ENCODE measurements at places on chromosomes 12 and 14.

DNA sequence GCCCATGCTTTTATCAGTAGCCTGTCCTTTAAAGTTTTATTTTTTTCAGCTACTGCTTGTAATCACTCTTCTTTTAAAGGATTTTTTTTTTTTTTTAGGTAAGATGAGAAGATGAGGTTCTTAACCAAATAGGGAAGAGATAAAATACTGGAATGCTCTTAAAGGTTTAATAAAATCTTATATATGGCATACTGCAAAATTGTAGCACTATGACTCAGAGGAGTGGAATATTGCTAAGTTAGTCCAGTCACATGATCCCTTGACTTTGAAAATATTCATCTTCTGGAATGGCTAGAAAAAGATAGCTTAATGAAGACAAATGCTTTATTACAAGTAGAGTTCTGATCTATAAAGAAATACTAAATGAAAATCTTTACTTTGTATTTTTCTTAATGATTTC is 116.6 kb downstream of the NAV3 start:
- DNase-seq: no peak

- no peak for DNase-seq
Observed at GRCh38 chr14:100827101-100828021, 1.4 kb downstream of the MEG3 start.

DNA sequence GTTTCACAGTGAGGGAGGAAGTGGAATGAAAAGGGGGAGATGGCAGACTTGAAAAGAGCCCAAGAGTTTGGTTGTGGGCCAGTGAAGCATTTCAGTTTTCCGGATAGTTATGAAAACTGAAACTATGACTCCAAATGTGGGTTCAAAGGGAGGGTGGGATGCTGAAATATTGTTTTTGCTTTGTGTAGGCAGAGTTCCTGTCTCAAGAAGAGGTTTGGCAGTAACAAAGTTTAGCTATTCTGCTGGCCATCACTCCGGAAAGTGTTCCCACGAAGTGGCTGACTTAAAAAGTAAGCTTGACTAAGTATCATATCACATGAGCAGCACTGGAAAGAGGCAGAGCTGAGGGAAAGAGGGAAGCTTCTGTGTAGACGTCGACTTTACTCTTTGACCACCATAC is 85.2 kb downstream of the CAND1 start:
- no peak for DNase-seq

GRCh38 chr12:1591543-1591942 is 2.8 kb downstream of the FBXL14 start:
- DNase-seq: no peak

GRCh38 chr14:67529947-67530935 is 2.8 kb upstream of the PLEKHH1 start:
- no peak for DNase-seq

DNA sequence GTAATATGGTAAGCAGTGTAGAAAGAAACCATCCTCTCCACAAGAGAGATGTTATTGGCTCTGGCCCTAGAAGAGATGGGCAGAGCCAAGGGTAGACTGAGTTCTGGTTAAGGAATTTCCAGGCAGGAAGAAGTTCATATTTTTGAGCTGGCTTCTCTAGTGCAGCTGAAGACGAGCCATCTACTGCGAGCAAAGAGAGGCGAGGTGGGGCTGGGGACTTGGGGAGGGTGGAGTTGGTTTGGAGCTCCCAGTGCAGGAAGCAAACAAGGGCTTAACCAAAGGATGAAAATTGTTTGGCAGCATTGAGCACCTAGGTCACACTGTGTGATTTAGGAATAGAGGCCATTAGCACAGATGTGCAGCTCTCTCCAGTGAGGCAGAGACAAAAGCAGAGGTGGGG is 239.6 kb downstream of the ZFP36L1 start:
- DNase-seq: no peak

DNA sequence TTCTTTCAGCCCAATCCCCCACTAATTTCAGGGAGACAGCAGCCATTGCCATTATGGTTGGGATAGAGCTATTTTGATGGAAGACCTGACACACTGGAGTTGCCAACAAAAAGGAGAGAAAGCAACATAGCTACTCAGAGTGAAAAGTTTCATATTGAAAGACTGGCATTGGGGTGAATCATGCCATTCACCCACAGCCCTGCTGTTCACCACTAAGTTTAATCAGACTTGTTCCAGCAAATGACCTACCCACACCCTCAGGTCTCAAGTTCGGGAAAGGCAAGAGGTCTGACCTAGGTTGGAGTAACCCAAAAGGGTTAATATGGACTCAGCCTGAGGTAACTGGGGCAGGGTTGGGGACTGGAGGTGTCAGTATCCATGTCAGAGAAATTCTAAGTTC is 169.2 kb downstream of the PAWR start:
- no peak for DNase-seq

DNA sequence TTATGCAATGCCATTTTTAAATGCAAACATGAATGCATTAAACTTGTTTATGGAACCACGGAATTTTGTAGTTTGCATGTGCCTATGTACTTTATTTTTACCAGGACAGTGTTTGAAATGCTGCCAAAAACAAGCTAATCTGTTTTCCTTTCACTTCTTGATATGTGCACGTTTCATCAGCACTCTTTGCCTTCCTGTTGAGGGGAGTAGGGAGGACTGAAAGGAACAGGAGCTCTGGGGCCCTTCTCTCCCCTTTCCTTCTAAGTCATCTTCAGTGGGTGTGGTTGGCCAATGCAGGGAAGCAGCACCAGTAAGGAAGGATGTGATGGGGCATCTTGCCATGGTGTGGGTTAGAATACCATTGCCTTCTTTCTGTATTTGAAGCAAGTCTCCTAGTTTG is 12.1 kb upstream of the PPP4R4 start:
- no peak for DNase-seq

DNA sequence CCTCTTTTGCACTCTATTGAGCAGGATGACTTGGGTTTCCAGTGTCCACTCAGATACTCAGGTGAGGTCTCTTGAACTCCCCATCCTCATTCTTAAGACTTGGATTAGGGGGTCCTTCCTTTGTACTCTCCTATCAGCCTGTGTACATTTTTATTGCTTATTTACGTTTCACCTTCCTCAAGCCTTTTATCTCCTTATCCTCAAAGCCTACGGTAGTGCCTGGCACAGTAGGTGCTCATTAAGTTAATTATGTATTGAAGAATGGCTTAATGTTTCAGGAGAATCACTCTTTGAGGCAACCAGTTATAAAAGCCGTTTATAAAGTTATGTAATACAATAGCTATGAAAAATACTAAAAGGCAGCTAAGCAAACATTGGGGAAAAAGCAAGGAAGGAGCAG is 315.7 kb downstream of the NPAS3 start:
- DNase-seq: no peak

DNA sequence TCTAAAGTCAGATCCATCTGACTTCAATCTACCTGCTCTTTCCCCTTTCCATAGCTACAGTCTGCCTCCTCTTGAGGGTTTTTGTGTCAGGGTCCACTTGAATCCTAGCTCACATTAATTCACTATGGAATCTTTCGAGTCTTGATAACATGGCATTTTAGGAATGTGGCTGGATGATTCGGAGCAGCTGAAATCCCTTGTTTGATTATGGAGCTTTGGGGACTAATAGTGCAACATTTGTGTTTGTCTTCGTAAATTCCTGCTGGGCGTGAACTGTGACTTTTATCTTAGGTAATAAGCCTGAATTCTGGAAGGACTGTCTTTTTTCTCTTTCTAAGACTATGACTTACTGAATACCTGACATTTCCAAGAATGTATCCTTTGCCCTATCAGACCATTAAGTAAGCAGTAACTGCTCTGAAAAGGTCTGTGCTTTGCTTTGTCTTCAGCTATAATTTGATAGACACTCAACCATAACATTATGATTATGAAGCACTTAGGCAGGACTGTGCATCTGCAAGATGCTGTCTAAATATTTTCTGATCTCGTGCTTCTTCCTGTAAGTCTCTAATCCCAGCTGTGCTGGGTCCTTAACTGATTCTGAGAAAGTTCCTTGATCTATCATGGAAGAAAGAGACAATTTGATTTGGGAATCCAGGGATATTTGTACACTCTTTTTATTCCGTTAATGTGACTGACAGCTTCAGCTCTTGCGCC is 19.0 kb upstream of the PELI2 start:
- no peak for DNase-seq

DNA sequence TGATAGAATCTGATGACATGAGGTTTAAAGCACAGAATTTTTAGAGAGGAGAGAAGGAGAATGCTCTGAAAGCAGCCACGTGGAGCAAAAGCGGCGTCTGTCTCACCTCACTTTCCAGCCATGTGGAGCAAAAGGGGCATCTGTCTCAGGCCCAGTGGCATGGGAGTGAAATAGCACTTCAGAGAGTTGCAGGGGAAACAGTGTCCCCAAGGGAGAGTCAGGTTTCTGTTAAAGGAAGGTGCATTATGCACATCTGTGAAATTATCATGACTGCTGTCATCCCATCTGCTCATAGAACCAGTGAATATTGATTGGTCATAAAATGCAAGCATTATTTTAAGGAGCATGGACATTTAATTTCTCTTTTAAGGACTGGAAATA is 124.0 kb downstream of the BICD1 start:
- DNase-seq: no peak

GRCh38 chr14:41615011-41615595 is 8.4 kb downstream of the LRFN5 start:
- no peak for DNase-seq

DNA sequence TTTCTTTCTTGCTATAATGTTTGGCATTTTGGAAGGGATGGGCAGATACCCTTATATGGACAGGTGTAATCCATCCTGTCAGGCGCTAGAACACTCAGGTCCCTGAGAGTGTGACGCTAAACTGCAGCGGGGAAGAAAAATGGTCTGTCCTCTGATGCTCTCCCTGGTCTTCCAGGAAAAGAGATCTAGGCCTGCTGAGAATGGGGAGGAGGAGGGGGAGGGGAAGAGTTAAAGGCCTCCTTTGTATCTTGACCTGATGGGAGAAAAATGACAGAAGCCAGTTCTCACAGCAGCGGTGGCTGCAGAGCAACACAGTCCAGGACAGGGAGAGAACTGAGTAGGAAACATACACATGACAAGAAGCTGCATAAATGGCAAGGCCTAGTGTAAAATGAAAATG is 61.1 kb downstream of the RPS6KA5 start:
- DNase-seq: no peak

GRCh38 chr12:125988545-125988944 is 923.3 kb downstream of the AACS start:
- no peak for DNase-seq

DNA sequence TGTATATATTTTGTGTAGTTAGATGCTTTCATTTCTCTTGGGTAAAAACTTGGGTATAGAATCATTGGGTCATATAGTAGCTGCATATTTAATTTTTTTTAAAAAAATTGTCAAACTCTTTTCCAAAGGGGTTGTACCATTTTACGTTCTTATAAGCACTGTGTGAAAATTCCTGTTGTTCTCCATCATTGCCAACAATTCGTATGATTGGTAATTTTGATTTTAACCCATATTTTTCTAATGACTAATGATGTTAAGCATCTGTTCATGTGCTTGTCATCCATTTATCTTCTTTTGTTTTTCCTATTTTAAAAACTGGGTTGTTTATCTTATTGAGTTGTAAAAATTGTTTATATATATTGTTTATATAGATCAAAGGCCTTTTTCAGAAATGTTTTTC is 77.4 kb downstream of the OTOGL start:
- no peak for DNase-seq

- DNase-seq: no peak
Observed at GRCh38 chr14:70785556-70785955, 23.8 kb downstream of the MAP3K9 start.

DNA sequence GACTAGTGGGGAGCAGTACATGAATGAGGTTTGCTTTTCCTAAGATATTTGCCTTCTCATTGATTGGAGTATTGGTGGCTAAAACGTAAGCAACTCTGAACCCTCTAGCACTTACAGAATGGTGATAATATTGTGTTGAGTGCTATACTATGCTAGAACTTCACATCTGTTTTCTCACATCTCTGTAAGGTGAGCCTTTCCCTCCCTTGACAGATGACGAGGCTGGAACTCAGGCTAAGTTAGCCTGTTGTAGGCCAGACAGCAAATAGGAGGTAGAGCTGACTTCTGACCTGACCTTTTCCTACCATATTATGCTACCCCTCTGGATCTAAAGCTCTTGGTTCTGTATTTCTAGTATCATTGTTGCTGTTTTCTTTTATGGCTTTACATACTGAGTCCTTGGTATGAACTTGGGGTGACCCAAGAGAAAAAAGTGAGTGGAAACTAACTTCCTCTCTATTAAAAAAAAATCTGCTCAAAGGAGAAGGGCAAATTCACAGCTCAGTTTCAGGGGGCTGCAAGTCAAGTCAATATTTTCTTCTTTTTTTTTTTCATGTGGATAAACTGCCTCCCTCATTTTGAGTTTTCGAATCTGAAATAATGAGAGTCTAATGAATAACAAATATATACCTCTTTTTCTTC is 85.9 kb downstream of the CRADD start:
- DNase-seq: no peak

DNA sequence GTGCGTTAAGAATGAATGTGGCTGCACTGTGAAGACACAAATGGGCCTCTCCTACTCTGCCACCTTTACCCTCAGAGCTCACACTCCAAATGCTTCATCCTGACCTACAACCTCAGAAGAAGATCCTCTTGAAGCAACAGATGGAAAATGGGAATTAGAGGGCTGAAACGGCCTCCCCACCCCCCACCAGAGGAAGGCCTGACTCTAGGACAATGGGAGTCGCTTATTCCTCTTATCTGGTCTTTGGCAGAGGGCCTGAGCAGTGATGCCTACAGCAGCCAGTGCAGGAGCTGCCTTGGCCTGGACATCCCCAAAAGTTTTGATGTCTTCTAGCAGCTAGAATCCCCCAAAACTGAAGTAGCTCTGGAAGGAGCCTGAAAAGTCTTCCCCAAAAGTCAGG is 29.2 kb downstream of the BTBD7 start:
- no peak for DNase-seq

DNA sequence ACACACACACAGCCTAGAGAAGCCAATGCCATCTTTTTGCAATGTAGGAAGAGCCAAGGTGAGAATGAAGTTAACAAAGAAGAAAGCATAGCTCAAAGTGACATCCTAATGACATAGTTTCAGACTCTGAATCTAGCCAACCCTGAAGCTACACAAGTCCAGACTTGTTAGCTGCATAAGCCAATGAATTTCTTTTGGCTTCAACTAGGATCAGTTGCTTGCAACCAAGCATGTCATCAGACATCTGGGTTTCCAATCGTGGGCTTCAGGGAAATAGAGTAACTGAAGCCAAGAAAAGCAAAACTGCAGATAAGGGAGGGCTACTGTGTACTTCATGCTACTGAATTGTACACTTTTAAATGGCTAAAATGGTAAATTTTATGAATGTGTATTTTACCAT is 4.4 kb upstream of the GPHN start:
- DNase-seq: no peak

DNA sequence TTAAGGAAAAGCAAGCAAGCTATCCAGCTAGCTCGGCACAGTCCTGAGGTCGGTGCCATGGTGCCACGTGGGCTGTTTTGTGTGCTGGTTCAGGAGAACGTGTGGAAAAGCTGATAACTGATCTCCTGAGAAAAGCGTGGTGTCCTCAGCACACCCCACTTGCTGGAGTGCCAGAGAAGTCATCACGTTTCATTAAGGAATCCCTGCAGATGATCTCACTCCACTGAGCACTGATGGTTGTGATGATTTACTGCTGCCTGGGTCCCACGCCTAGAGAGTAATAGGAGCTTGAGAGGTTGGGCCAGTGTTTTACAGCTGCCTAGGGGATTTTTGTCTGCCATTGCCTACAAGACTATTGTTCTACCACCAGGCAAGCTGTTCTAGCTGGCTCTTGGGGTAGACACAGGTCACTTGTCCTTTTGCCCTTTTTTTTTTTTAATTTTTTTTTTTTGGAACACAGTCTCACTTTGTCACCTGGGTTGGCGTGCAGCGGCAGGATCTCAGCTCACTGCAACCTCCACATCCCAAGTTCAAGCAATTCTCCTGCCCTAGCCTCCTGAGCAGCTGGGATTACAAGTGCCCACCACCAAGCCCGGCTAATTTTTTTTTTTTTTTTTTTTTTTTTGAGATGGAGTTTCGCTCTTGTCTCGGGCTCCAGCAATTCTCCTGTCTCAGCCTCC is 42.3 kb upstream of the EVL start:
- DNase-seq: no peak

All from T-helper 22 cell (primary cell).